ENCODE measurements at places on chromosomes 1 and 21. TPM values are rescaled to one million over a fixed set of nuclear protein-coding genes. Genes with fewer than 3 reads are reported as not detected.

The SPATA21 gene
- total RNA-seq, result not detected

The NBPF10 gene
- total RNA-seq, result 3.1 TPM

The ROR1 gene
- total RNA-seq, result 7.3 TPM

The AKR7A3 gene
- 0.28 TPM for total RNA-seq

The NBPF15 gene
- total RNA-seq, result 31.3 TPM

The GBP5 gene
- 0.38 TPM for total RNA-seq

The PDPN gene
- 0.77 TPM for total RNA-seq

The OR2L5 gene
- not detected for total RNA-seq

The PTGS2 gene
- 38.2 TPM for total RNA-seq

The ZFYVE9 gene
- total RNA-seq, result 30.3 TPM

The HSD17B7 gene
- total RNA-seq, result 15.2 TPM

The GPR25 gene
- not detected for total RNA-seq

The SASS6 gene
- total RNA-seq, result 5.4 TPM

The HSPA6 gene
- 2.3 TPM for total RNA-seq

The KCND3 gene
- total RNA-seq, result 0.28 TPM

The VANGL1 gene
- total RNA-seq, result 7.6 TPM

The LCE2B gene
- total RNA-seq, result not detected

The KRTAP19-3 gene
- not detected for total RNA-seq

The ITLN2 gene
- 1.4 TPM for total RNA-seq

The OR14K1 gene
- not detected for total RNA-seq

The ZNF648 gene
- not detected for total RNA-seq

The TMEM52 gene
- total RNA-seq, result 0.19 TPM

The ACTL8 gene
- total RNA-seq, result not detected

The BMP8A gene
- total RNA-seq, result 0.19 TPM

The AADACL3 gene
- not detected for total RNA-seq

The C1QB gene
- not detected for total RNA-seq

The CFHR5 gene
- total RNA-seq, result not detected

The TARDBP gene
- total RNA-seq, result 119 TPM

The SYPL2 gene
- total RNA-seq, result 0.19 TPM

The HPDL gene
- total RNA-seq, result 0.56 TPM

The FMO5 gene
- 0.19 TPM for total RNA-seq

The LGR6 gene
- not detected for total RNA-seq

The TTC34 gene
- 0.28 TPM for total RNA-seq

The STX12 gene
- total RNA-seq, result 97.8 TPM

The ATF6 gene
- 23.2 TPM for total RNA-seq

The SYDE2 gene
- total RNA-seq, result 4.6 TPM

The MYBPH gene
- total RNA-seq, result not detected

The ELAVL4 gene
- total RNA-seq, result not detected

The ZC3H12A gene
- 10.4 TPM for total RNA-seq

The ZNF692 gene
- 24.9 TPM for total RNA-seq

The RHCE gene
- 1.2 TPM for total RNA-seq

The LCE1A gene
- total RNA-seq, result not detected

The HCN3 gene
- 0.19 TPM for total RNA-seq

The MARK1 gene
- 2.5 TPM for total RNA-seq

The RHOU gene
- total RNA-seq, result 1.1 TPM

The CCDC185 gene
- total RNA-seq, result not detected

The KRTAP20-2 gene
- not detected for total RNA-seq

The OLIG2 gene
- not detected for total RNA-seq

The ATP5PO gene
- 209 TPM for total RNA-seq

All from regular cardiac myocyte (primary cell).